Transverse colon (tissue), 4 donors: ENCODE measurements at places on chromosomes 1 and 21.

GRCh38 chr1:53575141-53575954 lies 116.1 kb downstream of the DMRTB1 start:
- no peak for DNase-seq

DNA sequence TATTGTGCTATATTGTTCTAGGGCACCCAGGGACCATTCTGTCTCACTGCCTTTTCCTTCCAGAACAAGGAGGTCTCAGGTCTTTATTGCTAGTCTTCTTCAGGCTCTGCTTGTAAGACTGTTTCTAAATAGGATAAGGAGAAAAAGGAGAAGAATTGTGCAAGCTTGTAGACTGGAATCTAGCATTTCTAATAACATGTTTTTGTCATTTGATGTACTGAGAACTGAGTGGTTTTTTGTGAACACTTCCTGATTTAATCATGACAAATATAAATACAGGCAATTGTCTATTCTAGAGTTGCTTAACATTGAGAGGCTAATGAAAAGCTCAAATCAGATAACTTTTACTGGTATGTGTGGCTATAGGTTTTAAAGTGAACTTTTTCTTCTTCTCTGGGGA lies 77.6 kb downstream of the CLIC4 start:
- DNase-seq, result no peak

- DNase-seq, result no peak
Observed at GRCh38 chr1:175530183-175530582, 213.2 kb downstream of the TNR start.

- peak; percentile 59 for DNase-seq
Observed at GRCh38 chr1:234602334-234603220, 7.4 kb downstream of the IRF2BP2 start.

- DNase-seq, result no peak
Observed at GRCh38 chr1:36208978-36209703, 15.1 kb upstream of the THRAP3 start.

DNA sequence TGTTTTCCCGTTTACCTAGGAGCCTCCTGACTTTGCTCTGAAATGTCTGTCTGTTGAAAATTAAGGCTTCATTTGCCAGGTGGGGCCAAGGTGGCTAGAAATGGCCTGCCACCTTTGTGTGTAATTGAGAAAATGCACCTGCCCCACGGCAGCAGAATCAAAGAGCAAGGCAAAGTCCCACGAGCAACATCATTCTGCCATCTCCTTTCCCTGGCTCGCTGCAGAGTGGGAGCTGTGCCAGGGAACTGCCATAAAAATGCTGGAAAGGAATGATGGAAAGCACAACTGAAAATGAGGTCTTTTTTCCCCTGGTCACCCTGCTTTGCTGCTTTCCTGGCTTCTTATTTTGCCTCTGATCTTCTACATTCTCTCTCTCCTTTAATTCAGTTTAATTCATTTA lies 5.5 kb upstream of the OLFML2B start:
- no peak for DNase-seq

DNA sequence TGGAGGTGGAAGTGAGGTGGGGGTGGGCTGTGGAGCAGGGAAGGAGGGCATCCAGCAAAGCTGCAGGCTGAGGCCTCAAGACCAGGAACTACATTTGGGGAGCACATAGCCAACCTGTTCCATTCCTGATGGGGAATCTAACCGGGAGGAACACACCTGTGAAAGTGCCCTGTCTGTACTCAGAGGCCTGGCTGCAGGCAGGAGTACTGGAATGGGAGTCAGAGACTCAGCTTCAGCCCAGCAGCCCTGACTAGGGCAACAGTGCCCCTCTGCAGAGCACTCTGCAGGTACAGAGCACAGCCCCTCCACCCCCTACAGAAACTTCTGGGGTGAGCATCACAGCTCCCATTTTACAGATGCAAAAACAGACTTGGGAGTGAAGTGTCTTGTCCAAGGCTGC lies 126.4 kb downstream of the DMRTB1 start:
- peak; percentile 3 for DNase-seq

DNA sequence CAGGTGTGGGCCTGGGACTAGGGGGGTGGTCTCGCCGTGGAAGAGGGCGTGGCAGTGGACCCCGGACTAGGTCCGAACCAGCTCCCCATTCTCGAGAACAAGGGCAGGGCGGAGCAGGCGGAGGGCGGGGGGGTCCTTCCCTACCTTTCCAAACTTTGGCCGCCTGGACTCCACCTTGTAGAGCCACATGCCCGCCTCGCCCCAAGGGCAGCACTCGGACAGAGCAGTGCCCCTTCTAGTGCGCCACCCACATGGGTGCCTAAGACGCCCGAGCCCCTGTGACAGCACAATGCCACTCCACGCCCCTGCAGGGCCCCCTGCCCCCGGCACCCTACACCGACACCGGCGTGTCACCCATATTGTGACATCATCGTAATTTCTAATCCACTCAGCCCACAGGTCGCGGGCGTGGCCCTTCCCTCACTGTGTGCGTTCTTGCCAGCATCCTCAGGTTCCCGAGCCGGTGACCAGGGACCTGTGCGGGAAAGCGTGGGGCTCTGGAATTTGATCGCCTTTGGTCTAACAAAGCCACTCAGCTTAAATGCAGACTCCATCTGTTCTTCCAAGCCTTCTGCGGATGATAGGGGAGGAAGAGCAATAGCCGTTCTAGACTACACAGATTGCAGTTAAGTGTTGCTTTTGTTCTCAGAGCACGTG lies 553 bp upstream of the STMN1 start:
- DNase-seq, result peak; percentile 32

DNA sequence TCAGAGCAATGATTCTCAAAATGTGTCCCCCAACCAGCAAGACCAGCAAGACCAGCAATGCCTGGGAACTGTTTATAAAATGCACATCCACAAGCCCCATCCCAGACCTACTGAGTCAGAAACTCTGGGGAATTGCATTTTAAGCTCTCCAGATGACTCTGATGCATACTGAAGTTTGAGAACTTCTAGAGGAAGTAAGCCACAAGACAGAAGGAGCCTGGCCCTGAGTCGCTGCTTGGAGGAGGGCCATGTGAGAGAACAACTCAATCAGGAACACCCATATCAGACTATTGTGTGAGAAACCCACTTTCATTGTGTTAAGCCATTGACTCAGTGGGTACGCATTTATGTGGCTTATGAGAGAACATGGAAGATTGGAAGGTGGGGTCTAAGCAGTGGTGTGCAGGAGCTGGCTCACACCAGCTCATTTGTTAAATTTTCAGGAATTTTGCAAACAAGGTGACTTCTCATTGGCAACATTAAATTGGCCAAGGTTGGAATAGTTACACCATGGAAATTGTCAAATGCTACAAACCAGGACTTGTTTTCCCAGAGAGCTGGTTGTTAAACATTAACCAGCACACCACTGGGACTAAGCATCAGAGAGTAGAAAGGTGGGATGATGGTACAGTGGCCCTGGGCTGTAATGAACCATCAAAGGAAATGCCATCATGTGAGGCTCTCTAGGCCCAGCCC lies 38.9 kb downstream of the ATP1A1 start:
- no peak for DNase-seq

DNA sequence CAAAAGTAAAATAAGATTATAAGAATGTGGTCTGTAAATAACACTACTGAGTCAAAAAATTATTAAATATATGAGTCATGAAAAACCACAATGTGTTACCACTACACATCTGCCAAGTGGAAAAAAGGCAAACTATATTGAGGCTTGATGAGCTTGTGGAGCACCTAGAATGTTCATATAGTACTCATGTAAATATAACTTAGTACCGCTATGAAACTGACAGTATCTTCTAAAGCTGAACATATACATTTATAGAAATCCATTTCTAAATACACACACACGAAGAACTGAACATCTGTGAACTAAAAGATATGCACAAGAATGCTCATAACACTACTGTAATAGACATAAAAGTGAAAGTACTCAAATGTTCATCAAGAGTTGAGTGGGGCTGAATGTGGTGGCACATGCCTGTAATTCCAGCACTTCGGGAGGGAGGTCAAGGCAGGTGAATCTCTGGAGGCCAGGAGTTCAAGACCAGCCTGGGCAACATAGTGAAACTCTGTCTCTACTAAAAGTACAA lies 18.5 kb upstream of the GBP3 start:
- no peak for DNase-seq

DNA sequence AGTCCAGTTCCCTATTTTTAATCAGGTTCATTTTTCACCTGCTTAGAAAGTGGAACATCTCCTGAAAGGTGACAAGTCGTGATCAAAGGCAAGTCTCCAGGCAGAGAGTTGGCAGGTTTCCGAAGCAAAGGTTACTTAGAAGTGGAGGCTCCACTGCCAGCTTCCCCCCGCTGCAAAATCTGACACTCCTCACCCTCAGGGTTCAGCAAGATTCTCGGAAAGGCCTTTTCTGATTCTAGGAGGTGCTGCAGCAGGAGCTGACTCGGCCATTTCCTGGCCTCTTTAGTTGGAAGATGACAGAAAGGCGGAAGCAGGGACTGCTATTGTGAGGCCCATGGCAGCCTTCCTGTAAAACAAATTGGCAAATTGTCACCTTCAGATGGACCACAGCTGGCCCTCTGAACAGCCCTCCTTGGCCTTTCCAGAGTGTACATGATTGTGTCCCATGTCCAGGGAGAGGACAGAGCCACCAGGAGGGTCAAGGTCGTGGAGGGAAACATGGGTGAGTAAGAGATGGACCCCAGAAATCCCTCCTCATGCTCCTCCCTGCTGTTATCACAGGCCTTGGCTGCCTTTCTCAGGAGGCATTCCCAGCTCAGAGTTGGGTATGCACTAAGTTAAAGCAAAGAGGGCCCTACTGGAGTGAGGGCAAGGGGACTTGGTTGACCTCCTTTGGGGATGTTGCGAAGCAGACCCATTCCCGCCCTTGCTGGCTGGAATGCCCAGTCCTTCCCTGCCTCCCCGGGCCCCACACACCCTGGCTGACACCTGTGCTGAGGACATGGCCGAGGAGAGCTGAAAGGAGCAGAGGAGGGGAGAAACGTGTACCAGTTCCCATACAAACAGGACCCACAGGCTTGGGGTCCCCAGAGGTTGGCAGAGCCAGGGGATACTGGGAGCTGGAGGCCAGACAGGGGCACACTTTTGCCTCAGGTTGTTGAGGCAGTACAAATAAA lies 115.5 kb upstream of the IRF2BP2 start:
- no peak for DNase-seq

DNA sequence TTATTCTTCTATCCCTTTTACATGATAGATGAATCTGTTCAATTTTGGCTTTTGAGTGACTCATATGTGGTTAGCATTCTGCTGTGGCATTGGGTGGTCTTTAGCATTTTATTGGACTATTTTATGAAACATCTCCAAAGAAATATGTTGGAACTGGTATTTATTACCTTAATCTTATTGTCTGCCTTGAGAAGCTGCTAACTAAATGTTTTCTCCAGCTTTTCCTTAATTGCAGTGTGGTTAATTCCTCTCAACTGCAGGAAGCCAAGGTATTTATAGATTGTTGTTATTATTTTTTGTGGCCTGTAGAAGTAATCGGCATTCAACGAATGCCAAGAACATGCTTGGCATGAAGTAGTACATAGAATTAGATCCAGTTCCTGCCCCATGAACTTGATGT lies 64.1 kb downstream of the NOS1AP start:
- no peak for DNase-seq

GRCh38 chr1:20058531-20058930 lies 11.5 kb upstream of the PLA2G5 start:
- no peak for DNase-seq

GRCh38 chr1:220775240-220775853 lies 11.4 kb upstream of the MTARC1 start:
- peak; percentile 59 for DNase-seq

- DNase-seq, result no peak
Observed at GRCh38 chr1:36436821-36437220, 13.4 kb downstream of the OSCP1 start.

DNA sequence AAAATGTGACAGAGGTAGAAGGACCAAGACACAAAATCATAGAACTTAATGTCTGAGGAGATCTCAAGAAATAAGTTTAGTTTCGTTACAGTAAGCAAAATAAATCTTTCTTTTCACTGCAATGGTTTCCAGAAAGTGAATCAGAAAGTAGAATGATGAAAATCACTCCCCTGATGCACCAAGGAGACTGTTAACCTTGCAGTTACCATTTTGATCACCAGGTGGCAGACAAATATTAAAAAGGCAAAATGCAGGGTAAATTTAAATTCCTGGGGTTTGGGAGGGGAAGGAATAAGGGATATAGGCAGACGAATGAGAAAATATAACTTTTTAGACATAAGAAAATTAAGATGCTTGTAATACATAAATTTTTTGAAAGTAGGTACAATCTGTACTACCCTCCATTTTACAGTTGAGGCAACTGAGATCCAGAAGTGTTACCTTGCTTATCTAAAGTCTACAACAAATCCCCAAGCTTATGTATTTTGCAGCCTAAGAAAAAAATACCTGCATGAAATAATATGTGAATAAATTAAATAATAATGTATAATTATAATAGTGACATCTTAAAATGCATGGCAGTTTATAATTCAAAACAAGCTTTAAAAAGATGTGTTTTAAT lies 253.2 kb downstream of the CRB1 start:
- no peak for DNase-seq

DNA sequence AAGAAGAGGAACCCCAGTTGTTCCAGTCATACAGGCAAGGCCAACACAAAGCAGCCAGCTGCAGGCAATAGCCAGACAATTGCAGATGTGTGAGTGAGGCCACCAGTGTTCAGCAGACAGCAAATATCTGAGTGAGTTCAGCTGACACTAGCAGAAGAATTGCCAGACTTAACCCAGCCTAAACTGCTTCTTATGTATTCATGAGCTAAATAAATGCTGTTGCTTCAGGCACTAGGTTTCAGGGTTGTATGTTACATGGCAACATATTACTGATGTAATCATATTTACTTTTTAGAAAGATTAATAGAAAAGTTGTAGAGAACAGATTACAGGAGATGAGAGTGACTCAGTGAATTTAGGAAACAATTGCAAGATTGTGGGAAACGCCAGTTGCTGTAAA lies 129.8 kb upstream of the CHODL start:
- DNase-seq, result no peak
